ENCODE measurements at places on chromosomes 6 and 20.

GRCh38 chr20:695165-695866 is 19.7 kb upstream of the SCRT2 start:
- no peak for DNase-seq

GRCh38 chr6:7909323-7910276 is 988 bp downstream of the TXNDC5 start:
- no peak for DNase-seq

DNA sequence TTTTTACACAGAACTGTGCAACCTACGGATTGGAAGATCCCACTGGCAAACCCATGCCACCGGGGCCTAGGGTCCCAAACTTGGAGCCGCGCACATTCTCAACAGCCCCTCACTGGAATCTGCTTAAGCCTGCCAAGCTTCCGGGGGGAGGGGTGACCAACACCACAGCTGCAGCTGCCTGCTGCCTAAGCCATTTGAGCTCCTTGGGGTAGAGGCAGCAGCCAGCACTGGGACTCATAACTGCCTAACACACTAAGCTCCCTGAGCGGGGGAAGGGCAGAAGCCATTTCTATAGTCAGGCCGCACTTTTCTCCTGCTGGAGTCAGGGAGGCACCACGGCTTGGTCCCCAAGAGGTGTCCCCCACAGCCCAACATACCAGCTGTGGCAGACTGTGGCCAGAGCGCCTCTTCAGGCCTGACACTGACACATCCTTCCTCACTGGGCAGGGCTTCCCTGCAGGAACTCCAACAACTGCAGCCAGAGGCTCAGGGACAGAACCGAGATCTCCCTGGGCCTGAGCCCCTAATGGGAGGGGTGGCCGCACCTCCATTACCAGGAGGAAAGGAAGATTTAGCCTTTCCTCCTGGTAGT is 270.3 kb upstream of the ECI2 start:
- DNase-seq = no peak

DNA sequence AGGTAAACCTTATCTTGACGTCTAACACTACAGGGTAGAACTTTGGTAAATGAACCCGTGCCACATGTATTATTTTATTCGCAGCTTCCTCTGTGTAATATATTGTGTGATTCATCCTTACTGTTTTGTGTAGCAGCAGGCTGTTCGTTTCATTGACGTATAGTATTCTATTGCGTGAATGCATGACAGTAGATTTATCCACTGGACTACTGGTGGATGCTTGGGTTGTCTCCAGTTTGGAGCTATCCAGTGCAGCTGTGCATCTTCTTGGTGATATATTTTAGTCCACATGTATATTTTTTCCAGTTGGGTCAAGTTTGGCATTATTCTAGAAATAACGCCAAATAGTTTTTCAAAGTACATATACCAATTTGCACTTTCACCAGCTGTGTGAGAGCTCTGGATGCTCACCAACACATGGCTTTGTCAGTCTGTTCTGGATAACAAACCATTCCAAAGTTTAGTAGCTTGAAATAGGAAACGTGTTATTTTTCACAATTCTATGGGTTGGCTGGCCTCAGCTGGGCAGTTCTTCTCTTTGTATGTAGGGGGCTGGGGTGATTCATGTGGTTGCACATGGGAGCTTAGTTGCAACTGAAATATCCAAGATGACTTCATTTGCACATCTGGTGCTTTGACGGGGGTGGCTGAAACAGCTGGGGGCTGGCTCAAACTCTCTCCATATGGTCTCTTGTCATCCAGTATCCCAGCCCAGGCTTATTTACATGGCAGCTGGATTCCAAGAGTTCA is 9.3 kb downstream of the ECT2L start:
- no peak for DNase-seq

GRCh38 chr6:158536891-158537798 is 22.7 kb upstream of the TMEM181 start:
- DNase-seq = no peak

GRCh38 chr6:156021746-156022396 is 566.2 kb upstream of the NOX3 start:
- no peak for DNase-seq

GRCh38 chr6:146551545-146551944 is 7.9 kb downstream of the RAB32 start:
- DNase-seq = no peak

- no peak for DNase-seq
These were observed 122.3 kb downstream of the QKI start for GRCh38 chr6:163536770-163537169.

DNA sequence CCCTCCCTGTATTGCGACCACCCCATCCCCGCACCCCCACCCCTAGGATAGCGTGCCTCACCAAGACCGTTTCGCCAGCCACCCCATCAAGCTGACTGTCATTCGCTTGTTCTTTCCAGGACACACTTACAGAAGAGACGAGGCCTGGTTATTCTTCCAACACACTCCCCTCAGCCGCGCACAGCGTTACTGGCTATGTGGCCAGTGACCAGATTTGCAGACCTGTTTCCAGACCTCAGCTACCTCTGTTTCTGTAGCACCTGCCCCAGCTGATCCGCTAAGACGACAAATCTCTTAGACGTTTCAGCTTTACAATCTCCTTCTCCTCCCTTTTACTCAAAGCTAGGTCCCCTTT is 26.1 kb downstream of the HLA-F start:
- no peak for DNase-seq

DNA sequence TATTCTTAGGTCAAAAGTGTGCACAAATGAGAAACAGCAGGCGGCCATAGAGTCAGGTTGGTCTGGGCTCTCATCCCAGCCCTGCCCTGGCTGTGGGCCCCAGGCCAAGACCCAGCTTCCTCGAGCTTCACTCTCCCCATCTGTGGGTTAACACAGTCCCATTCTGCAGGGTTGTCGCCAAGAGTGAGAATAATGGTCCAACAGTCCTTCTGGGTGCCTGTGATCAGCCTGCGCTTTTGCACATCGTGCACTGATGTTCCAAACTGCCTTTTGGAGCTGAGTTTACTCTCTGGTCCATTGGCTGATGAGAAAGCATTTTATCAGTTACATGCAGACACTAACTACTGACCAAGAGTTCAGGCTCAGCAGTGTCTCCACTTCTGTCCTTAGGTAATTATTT is 82.6 kb downstream of the INSM1 start:
- no peak for DNase-seq

DNA sequence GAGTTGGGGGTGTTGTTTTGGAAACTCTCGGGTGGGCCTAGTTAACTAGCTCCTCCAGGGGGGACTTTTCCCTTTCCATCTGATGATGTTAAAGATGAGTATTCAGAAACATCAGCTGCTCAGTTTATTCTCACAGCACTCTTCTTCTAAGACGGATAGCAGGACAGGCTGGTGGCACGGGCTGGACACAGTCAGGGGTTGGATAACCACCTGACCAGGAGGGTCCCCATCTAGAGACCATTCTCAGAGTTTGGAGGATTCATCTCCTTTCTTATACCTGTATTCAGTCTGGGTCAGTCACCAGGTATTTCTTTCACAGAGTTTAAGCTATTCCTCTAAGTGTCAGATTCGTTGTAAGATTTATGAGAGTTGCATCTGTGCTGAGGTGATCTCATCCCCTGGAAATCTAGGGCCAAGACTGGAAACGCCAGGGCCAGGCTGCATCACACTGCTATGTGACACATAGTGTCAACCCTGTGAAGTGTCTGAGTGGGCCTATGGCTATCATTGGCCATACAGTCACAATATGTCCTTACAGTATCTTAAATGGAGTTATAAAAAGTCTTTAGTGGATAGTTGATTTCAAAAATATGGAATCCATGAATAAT is 111.7 kb downstream of the FAM50B start:
- DNase-seq = no peak

- no peak for DNase-seq
These were observed 148.2 kb upstream of the KCNG1 start for GRCh38 chr20:51171141-51171540.

GRCh38 chr6:125747589-125748405 is 1.6 kb upstream of the HEY2 start:
- DNase-seq = no peak

DNA sequence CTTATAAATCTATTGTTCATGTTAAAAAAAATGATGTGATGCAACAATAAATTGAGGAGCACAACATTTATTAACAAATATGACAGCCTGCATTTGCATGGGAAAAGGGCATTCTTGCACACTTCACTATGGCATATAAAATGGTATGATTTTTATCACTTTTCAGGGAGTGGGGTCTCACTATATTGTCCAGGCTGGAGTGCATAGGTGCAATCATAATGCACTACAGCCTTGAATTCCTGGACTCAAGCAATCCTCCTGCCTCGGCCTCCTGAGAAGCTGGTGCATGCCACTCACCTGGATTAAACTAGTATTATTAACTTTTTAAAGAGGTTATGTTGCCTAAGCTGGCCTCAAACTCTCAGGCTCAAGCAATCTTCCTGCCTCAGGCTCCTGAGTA is 11.4 kb downstream of the NUP43 start:
- DNase-seq = no peak

- DNase-seq = no peak
These were observed 28.9 kb downstream of the HTR1E start for GRCh38 chr6:86966271-86966670.

- no peak for DNase-seq
These were observed 475.6 kb upstream of the CHD6 start for GRCh38 chr20:42093542-42094440.

GRCh38 chr6:127289934-127290333 is 23.3 kb downstream of the RNF146 start:
- DNase-seq = no peak

GRCh38 chr20:63895952-63896263 is 982 bp downstream of the DNAJC5 start:
- no peak for DNase-seq

GRCh38 chr6:18360188-18360587 is 27.0 kb upstream of the RNF144B start:
- no peak for DNase-seq

DNA sequence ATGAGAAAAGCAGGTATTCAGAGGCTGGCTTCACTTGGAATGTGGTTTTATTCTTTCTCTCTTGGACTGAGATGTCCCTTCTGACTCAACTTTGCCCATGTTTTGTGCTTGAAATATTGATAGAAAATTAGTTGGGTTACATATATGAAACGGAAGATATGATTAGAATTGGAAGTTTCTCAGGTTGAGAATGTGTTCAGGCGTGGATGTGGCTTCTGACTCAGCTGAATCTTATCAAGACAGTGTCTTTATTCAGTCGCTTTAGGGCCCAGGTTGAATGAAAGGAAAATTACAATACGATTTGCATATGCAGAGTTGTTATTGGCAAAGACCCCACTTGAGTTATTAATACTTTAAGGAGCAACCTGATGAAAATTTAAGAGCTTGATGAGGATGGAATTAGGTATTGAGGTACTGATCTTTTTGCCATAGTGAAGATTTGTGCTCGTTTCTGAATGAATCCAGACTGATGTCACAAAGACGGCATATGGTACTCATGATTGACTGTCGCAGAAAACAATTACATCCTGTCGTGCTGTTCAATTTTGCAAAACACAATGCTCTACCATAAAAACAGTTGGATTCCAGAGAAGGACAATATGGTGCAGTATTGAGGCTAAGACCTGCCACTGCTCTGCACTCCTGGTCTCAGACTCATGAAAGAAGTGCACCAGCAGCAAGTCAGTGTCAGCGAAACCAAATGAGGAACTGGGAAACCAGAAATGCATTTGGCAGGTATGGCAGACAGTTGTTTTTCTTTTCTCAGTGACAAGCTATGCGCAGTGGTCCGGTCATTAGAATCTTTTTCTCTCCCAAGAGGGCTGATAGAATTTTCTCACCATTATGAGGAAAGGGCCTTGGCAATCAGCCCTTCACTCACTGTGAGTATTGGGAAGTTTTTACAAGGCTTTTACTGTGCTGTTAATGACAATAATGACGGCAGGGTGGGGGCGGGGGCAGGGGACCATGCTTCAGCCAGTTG is 158.3 kb downstream of the DOK5 start:
- no peak for DNase-seq

DNA sequence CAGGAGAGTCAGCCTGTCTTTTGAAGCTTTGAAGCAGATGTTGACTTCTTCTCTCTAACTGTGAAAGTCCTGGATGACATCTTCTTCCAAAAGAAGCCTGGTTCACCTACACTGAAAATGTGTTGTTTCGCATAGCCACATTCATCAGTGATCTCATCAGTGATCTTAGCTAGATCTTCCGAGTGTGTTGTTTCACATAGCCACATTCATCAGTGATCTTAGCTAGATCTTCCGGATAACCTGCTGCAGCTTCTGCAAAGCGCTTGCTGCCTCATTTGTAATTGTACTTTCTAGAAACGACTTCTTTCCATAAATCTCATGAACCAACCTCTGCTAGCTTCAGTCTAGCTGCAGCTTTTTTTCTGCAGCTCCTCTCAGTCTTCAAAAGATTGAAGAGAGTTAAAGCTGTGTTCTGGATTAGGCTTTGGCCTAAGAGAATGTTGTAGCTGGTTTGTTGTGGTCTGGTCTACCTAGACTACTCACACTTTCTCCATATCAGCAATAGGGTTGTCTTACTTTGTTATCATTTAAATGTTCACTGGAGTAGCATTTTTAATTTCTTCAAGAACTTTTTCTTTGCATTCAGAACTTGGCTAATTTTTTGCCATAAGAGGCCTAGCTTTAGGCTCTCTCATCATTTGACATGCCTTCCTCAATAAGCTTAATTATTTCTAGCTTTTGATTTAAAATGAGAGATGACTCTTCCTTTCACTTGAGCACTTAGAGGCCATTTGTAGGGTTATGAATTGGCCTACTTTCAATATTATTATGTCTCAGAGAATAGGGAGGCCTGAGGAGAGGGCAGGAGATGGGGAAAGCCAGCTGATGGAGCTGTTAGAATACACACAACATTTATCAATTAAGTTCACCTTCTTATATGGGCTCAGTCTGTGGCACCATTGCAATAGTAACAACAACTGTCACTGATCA is 48.7 kb upstream of the EXOC2 start:
- DNase-seq = no peak

- no peak for DNase-seq
These were observed 31.9 kb downstream of the SHLD1 start for GRCh38 chr20:5781798-5782750.

GRCh38 chr6:104969108-104969507 is 12.2 kb downstream of the LIN28B start:
- no peak for DNase-seq

- DNase-seq = no peak
These were observed 78.2 kb downstream of the TSHZ2 start for GRCh38 chr20:53050338-53050737.

GRCh38 chr6:9139746-9140145 is 704.4 kb upstream of the SLC35B3 start:
- DNase-seq = no peak

DNA sequence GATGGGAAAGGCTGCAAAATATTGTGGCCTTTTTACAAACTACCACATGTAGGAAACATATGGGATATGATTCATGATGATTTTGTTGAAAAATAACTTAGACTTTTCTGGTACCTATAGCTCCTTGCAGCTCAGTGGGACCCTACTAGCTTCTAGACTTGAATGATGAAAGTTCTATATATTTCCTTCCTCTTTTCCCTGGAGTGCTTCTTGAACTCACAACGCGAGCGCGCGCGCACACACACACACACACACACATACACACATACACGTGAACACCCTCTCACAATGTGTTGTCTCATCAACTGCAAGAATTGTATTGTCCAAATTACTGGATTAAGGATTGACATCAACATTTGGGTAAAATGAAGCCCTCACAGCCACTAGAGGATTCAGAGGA is 61.9 kb downstream of the TOX2 start:
- no peak for DNase-seq
